ENCODE measurements at places on chromosomes 6 and 20. TPM values are rescaled to one million over a fixed set of nuclear protein-coding genes. Genes with fewer than 3 reads are reported as not detected.

SLC18B1 gene
- total RNA-seq = 4.5 TPM

HLA-DPA1 gene
- total RNA-seq = 8.9 TPM

PREX1 gene
- 32.6 TPM for total RNA-seq

BHLHE23 gene
- total RNA-seq = not detected

DNAH8 gene
- total RNA-seq = not detected

SIRPG gene
- total RNA-seq = 0.03 TPM

SYNDIG1 gene
- 0.67 TPM for total RNA-seq

PNLDC1 gene
- total RNA-seq = not detected

PACSIN1 gene
- total RNA-seq = not detected

CCN5 gene
- total RNA-seq = not detected

C6orf15 gene
- not detected for total RNA-seq

TNXB gene
- total RNA-seq = 0.10 TPM

MEI4 gene
- total RNA-seq = 0.06 TPM

LTB gene
- total RNA-seq = not detected

HNF4A gene
- 0.34 TPM for total RNA-seq

EEF1A2 gene
- 203 TPM for total RNA-seq

TREM1 gene
- 0.57 TPM for total RNA-seq

HDGFL1 gene
- not detected for total RNA-seq

C20orf204 gene
- 0.50 TPM for total RNA-seq
